ENCODE measurements at places on chromosomes 6 and 20.

GRCh38 chr20:24646321-24646720, 176.9 kb downstream of the SYNDIG1 start:
- no peak for DNase-seq

GRCh38 chr20:59075934-59076508, 33.4 kb upstream of the PRELID3B start:
- no peak for DNase-seq

DNA sequence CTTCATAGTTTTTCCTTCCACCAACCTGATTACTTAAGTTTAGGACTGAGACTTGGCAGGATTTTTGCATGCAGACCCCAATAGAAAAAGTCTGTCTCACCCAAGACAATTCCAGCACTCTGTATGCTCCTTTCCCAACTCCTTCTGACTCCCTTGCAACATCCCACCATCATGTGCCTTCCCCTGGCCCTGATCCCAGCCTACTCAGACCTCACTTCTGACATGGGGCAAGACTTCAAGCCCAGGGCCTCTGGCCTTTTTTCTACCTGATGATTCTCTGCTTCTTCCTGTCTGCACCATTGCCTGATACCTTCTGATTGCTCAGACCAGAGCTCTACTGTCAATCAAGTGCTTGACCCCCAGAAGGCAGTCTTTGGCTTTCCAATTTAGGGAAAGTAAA, 96.6 kb downstream of the HAO1 start:
- DNase-seq, result no peak

GRCh38 chr6:11633741-11634509, 96.4 kb downstream of the TMEM170B start:
- no peak for DNase-seq

DNA sequence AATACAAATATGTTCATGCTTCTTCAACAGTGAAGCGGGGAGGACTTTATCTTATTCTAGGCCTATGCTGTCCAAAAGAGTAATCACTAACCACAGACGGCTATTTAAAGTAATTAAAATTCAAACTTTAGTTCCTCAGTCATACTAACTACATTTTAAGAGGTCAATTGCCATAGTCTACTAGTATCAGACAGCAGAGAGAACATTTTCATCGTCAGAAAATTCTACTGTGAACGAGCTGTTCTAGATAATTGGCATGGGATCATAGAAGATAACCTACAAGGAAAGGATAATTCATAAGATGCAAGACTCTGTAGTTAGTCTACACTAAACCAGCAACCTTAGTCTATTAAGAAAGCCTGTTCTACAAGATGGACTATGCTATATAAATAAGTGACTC, 44.4 kb downstream of the PRKN start:
- no peak for DNase-seq

GRCh38 chr6:118495485-118496280, 52.4 kb upstream of the PLN start:
- no peak for DNase-seq

DNA sequence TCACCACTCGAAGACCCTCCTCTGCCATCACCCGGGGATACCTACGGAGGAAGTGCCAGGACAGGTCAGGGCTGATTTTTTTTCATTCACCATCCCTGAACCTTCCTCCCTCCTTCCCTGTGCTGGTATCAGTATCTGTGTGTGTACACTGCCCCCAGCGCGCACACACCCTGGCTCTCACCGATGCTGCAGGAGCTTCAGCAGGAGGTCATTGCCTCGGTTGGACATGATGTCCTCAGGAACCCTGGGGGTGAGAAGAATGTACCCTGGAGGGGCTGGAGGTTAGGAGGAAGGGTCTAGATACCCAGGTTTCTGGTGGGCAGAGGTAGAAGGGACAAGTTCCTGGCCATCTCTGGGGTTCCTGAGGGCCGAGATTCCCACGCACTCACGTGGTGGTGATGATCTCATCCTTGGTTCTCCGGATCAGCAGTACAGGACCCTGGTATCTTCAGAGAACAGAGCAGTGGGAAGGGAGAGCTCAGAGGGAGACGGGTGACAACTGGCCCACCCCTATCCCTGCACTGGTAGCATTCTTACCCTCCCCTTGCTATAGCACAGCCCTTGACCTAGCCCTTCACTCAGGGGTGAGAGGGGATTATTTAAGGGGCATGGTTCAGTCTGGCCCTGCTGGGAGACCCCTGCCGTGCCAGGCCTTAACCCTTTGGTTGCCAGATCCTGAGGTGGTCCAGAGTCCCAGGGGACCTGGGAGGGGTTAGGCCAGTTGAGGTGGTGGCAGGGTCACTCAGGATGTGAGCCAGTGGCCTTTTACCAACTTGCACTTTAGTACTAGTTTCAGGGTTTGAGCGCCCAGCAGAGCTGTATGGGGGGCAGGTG, 7.2 kb upstream of the LY6G5C start:
- no peak for DNase-seq

DNA sequence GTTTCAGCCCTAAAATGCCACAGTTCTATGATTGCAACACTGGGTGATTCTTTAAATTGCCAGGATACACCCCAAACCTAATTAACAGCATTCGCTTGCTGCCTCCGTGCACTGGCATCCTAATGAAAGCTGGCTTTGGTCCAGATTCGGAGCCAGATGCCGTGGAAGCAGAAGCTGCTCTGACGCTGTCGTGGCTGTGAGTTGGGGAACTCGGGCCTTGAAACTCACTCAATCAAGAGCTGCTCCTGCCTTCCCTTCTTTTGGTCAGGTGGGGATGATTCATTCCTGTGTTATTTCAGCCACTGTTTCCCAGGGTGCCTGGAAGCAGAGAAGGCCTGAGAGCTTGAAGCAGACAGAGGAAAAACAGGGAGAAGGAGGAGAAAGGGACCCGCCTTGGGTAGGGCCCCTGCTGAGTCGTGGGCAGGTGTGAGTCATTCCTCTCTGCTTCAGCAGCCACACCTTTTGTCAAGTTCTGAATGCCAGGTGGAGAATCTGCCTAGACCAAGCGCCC, 36.2 kb upstream of the DSP start:
- DNase-seq, result peak; percentile 90

GRCh38 chr6:123770247-123770949, 33.3 kb upstream of the NKAIN2 start:
- no peak for DNase-seq

DNA sequence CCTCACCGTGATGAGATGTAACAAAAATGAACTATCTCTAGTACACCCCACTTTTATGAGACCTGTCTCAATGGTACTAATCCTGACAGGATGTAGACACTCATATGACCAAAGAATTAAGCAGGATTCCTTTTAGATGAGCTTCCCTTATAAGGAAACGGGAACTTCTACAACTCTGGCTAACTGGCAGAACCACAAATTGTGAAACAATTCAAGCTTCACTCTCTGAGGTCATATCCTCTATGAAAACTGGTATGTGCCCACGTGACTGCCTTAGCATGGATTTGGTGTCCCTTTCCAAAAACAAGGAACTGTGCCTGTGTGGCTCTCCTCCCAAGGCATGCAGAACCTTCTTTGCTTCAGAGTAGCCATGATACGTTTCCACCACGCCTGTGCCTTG, 14.1 kb upstream of the CPNE5 start:
- no peak for DNase-seq

DNA sequence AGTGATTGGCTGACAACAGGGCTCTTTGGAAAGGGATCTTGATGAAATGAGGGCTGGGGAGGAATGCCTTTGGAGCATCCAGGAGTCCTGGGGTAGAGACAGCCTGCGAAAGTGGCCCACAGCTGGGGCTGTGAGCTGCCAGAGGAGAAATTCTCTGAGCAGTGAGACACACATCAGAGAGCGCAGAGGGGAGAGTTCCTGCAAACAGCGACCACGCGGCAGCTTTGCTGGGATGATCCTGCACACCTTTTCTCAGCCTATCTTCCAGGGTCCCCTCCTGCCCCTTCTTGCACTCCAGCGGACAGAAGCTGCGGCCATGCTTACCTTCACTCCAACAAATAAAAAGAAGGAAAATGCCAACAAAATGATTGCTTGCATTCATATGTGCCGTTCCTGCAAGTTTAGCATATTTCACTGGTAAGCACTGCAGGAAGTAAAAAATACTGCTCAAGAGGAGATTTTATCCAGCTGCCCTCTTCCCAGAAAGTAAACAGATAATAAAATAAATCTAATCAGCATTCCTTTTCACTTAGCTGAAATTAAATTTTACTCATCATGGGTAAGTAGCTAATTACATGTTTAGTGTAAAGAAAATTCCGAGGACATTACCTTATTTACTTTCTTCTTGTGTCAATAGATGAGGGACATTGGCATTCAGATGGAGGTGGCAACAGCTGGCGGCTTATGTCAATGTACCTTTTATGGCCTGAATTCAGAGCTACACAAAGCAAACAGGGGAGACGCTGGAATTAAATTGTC, 339.9 kb upstream of the ARID1B start:
- DNase-seq, result no peak

DNA sequence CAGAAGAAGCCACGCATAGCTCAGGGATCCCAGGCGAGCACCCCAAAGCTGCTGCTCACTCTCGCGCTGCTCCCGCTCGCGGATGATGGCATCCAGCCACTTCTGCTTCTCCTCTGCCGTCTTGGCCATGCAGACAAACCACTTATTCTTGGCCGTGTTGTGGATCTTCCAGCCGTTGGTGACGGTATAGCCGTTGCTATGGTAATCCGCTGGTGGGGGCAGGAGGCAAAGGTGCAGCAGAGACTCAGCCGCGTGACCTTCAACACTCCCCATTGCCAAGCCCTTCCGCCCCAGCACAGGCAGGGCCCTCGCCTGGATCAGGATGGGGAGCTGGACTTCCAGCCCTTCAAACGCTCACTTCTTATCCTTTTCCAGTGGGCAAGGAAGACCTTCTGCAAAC, 136.9 kb downstream of the PREX1 start:
- DNase-seq, result no peak

DNA sequence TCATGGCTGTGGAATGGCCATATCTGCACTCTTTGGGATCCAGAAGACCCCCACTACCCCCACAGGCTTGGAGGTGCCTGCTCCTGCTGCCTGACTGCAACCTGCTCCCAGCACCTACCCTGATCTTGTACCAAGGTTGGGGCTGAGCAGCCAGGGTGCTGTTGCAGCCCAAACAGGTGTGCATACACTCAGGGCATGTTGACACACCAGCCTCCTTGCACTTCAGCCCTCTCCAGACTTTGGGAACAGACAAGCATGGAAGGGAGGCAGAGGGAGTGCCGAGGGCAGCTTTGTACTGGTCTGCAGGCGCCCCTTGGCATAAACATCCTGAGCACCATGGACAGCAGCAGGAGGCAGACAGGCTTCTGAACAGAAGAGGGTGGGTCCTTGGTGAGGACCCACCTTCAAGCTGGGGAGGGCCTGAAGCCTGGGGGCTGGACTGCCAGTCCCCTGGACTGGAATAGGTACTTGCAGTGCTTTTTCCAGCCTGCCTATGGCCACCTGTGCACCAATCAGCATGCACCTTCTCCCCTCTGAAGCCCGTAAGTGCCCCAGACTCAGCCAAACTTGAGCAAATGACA, 1675.8 kb downstream of the HACE1 start:
- no peak for DNase-seq

DNA sequence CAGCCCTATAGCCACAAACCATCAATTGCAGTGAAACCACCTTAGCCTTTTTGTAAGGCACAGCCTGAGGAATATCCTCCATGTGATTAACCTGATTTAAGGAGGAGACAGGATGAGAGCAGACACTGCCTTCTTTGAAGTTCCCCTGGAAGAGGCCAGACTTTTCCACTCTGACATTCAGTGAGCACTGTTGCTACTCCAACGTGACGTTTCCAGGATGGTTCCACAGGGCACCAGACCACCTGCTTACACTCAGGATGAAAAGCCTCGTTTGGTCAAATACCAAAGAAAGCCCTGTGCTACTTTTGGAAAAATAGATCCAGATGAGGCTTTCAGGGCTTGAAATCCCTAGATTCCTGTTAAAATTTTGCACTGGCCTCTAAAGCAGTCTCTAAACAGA, 1102.1 kb upstream of the FLRT3 start:
- no peak for DNase-seq

GRCh38 chr6:90199900-90200299, 96.7 kb downstream of the BACH2 start:
- DNase-seq, result no peak

- DNase-seq, result no peak
Observed at GRCh38 chr6:110538416-110539160, 62.2 kb upstream of the SLC22A16 start.

GRCh38 chr6:101832371-101832770, 438.9 kb downstream of the GRIK2 start:
- no peak for DNase-seq

- DNase-seq, result no peak
Observed at GRCh38 chr6:157560691-157561413, 179.9 kb downstream of the ZDHHC14 start.

- DNase-seq, result no peak
Observed at GRCh38 chr20:38828514-38829295, 23.2 kb downstream of the PPP1R16B start.

DNA sequence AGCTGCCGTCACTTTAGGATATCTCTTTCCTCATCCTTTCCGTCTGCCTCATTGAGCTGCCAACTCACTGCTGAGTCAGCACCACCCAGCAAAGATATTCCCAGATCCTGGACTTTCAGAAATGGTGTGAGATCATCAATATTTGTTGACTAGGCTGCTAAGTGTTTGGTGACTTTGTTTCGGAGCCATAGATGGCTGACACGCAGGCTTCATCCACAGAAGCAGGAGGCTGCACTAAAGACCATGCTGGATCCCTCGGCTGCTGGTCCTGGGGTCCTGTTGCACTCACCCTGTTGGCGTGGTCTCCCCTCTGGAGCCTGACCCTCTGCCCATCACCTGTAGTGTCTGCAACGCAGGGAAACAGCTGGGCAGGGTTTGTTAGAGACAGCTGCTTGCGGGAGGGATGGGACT, 96.5 kb downstream of the ERMARD start:
- no peak for DNase-seq

- DNase-seq, result peak; percentile 77
Observed at GRCh38 chr20:19786311-19786710, 28.3 kb downstream of the RIN2 start.

GRCh38 chr20:9515741-9516233, 1.4 kb downstream of the LAMP5 start:
- DNase-seq, result no peak

- no peak for DNase-seq
Observed at GRCh38 chr6:3850451-3851203, 1.5 kb downstream of the FAM50B start.

GRCh38 chr6:82040405-82041221, 206.9 kb downstream of the IBTK start:
- DNase-seq, result peak; percentile 9

GRCh38 chr6:41497994-41498393, 48.2 kb upstream of the FOXP4 start:
- no peak for DNase-seq

- DNase-seq, result no peak
Observed at GRCh38 chr6:127202676-127203075, 64.0 kb upstream of the RNF146 start.

- no peak for DNase-seq
Observed at GRCh38 chr6:125746731-125747588, 2.5 kb upstream of the HEY2 start.
